Kidney (tissue), 22 donors: ENCODE measurements at places on chromosomes 4 and X.

DNA sequence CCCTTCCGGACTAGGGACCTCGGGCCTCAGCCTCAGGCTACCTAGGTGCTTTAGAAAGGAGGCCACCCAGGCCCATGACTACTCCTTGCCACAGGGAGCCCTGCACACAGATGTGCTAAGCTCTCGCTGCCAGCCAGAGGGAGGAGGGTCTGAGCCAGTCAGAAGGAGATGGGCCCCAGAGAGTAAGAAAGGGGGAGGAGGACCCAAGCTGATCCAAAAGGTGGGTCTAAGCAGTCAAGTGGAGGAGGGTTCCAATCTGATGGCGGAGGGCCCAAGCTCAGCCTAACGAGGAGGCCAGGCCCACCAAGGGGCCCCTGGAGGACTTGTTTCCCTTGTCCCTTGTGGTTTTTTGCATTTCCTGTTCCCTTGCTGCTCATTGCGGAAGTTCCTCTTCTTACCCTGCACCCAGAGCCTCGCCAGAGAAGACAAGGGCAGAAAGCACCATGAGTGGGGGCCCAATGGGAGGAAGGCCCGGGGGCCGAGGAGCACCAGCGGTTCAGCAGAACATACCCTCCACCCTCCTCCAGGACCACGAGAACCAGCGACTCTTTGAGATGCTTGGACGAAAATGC is at the start of gene WAS:
WAS (plus strand) TSS at position 389 of the 572 bp plus-strand sequence; CDS start at position 444, 55 bp downstream.
- no peaks in the 10 kb centered on the region for H3K36me3 ChIP-seq
- DNase-seq: no peak
- no peaks in the 10 kb centered on the region for H3K27me3 ChIP-seq
- no peak within 1 kb of the TSS for H3K4me3 ChIP-seq
- H3K27ac ChIP-seq: no peak within 1 kb of the TSS
- no peaks in the 10 kb centered on the region for H3K4me1 ChIP-seq

DNA sequence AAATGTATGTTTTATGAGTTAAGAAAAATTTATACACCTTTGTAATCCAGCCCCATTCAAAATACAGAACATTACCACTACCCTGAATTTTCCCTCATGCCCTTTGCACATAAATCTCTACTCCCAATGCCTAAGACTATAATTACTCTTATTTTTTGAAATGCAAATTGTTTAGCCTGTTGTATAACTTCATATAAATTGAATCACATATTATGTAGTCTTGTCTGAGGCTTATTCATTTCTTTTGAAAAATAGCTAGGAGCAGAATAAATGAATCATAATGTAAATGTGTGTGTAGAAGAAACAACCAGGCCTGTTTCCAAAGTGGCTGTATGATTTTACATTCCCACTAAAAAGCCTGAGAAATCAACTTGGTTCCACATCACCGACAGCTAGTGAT is 319.8 kb downstream of the DCAF12L2 start:
- H3K27me3 ChIP-seq: no peaks in the 10 kb centered on the region
- H3K4me3 ChIP-seq: no peak overlapping the region
- no peaks in the 10 kb centered on the region for H3K36me3 ChIP-seq
- no peaks in the 10 kb centered on the region for H3K4me1 ChIP-seq

DNA sequence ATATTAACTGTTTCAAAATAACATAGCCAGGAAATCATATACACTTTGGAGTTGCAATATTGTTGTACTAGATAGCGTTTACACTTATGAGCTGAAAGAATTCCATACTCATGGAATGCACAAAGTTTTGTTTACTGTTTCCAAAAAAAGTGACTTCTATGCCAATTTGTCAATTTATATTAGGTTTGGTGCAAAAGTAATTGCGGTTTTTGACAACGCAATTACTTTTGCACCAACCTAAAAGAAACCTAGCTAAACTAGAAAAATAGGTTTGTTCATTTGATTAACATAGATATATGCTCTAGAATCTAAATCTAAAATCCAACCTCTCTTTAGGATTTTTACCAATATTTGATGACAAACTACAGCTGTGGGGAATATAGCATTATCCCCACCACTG is 15.2 kb downstream of the RXFP1 start:
- no peak for DNase-seq
- no peaks in the 10 kb centered on the region for H3K4me1 ChIP-seq
- no peaks in the 10 kb centered on the region for H3K36me3 ChIP-seq
- no peak overlapping the region for H3K27ac ChIP-seq
- H3K4me3 ChIP-seq: no peak overlapping the region
- H3K27me3 ChIP-seq: no peaks in the 10 kb centered on the region

DNA sequence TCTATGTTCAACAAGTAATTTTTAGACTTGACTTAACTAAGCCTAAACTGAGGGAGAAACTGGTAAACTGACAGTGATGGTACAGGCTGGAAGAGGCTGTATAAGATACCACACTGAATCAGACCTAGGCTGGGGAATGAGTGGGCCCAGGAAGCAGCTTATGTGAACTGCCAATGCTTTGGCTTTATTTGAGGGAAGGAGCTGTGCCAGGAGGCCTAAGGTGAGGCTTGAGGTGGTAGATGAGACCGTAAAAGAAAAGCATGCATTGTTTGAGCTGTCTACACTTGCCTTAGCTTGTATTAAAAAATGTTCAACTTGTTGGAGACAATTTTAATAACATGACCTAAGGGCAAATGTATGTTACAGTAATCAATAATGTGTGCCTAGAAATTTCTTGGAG is 96.2 kb downstream of the RS1 start:
- no peak overlapping the region for H3K27ac ChIP-seq
- no peaks in the 10 kb centered on the region for H3K4me1 ChIP-seq
- DNase-seq: no peak
- no peak overlapping the region for H3K4me3 ChIP-seq
